ENCODE measurements at places on chromosomes 5 and 9.

GRCh38 chr9:34463098-34463900 lies 4.7 kb downstream of the DNAI1 start:
- no peak for ATAC-seq

DNA sequence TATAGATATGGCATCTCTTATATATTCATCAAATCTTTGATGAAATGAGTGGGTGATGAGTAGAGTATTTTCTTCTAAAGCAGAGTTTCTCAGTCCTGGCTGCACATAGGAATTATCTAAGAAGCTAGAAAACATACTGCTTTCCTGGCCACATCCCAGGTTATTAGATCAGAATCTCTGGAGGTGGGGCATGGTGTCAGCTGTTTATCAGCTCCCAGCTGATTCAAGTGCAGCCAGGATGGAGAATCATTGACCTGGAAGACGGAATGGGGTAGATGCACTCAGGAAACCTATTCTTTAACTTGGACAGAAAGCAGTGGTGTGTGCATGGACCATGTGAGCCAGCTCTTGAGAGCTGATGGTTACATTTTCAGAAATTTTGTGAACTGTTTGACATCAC lies 108.1 kb upstream of the IL6ST start:
- ATAC-seq, result peak; percentile 86

GRCh38 chr9:122821278-122821943 lies 7.0 kb downstream of the PDCL start:
- peak; percentile 71 for ATAC-seq

DNA sequence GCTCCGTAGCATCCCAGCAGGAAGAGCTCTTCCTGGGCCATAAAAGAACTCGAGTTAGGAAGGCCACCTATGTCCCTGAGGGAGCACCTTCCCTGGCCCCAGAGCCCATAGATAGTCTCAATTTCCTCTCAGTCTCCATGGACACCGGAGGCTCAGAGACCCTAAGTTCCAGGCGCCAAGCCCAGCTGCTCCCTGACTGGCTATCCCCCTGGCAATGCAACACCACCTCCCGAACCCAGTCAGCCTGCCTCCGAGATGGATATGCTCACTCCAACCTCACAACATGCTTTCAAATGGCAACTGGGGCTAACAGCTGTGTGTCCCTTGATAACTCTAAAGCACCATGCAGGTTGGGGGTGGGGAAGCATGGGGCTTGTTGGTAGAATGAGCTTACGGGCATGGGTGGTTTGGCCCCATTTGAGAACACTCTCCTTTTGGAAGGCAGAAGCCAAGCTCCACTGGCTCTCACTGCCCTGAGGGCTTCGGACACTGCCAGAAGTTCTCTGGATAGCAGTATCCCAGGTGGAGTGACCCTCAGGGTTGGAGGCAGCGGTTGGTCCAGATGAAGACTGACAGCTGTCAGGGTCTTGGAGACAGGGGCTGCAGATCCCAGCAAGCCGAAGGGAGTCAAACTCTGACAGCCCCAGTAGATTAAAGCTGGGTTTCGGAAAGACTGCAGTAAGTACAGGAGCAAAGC lies 165.3 kb downstream of the PAX5 start:
- ATAC-seq, result no peak

GRCh38 chr5:143428155-143428554 lies 24.7 kb upstream of the NR3C1 start:
- no peak for ATAC-seq

- ATAC-seq, result no peak
Measured at GRCh38 chr9:35682520-35683315, 7.0 kb downstream of the TPM2 start.

- ATAC-seq, result no peak
Measured at GRCh38 chr5:142610176-142611001, 75.5 kb downstream of the FGF1 start.

GRCh38 chr5:59042201-59043055 lies 459.6 kb downstream of the RAB3C start:
- no peak for ATAC-seq

- peak; percentile 68 for ATAC-seq
Measured at GRCh38 chr9:22446589-22446949, at the start of gene DMRTA1. DMRTA1 (plus strand) TSS chr9:22446824; CDS start chr9:22447066, 242 bp downstream.

GRCh38 chr5:142717582-142718215 lies 31.8 kb upstream of the FGF1 start:
- ATAC-seq, result peak; percentile 38

GRCh38 chr5:21807953-21808352 lies 1045.2 kb downstream of the CDH12 start:
- no peak for ATAC-seq

- no peak for ATAC-seq
Measured at GRCh38 chr5:118990582-118990981, 2.2 kb upstream of the DTWD2 start.

- ATAC-seq, result peak; percentile 37
Measured at GRCh38 chr9:130973686-130974281, 34.7 kb upstream of the FIBCD1 start.

DNA sequence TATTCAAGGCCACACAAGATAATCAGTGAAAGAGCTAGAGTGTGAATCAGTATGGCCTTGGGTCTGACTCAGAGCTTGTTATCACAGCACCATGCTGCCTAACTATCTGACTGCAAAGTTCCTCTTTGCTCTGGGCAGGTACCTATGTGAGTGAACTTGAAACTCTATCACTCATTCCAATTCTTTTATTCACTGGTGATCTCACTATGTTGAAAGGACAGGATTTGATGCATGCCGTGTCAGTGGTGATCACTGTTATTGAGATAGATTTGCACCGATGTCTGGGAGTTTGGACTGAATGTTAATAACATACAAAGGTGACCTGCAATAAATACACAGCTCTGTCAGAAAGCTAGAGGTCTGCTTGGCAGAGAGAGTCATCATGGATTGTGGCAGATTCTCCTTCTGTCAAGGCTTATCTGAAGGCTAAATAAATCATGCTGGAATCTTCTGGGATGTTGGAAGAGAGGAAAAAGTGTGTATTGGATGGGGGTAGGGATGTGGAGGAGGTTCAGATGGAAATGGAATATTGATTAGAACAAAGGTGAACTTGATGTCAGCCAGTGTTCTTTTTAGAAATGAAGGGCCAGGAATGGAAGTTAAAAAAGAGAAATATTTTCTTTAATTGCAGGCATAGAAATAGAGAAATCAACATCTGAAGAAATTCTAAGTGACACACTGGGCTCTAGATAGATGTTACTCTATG lies 91.8 kb upstream of the TNC start:
- ATAC-seq, result no peak

DNA sequence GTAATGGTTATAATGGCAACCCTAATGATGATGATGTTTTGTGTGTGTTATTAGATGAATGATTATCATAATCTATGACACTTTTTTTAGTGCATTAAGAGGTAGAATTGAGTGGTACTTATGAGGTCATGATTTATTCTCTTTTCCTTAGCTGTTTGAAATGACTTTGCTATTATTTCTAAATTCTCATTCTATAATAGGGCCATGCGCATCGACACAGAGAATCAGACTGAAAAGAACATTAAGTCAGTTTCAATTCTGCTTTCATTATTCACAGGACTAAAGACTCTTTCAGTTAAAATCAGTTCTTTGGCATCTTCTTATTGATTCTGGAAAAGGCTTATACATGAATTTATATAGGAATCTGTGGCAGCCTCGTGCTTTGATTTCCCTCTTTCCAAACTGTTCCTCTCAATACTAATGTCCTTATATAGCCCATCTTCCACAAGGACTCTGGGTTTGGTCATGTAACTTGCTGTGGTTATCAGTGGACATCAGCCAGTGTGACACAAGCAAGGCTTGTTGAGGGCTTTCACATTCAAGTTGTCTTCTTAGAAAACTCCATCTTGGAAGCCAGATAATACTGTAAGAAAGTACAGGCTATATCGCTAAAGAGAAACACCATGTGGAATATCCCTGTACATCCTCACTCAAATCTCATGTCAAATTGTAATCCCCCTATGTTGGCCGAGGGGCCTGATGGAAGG lies 140.3 kb upstream of the CHD1 start:
- no peak for ATAC-seq

DNA sequence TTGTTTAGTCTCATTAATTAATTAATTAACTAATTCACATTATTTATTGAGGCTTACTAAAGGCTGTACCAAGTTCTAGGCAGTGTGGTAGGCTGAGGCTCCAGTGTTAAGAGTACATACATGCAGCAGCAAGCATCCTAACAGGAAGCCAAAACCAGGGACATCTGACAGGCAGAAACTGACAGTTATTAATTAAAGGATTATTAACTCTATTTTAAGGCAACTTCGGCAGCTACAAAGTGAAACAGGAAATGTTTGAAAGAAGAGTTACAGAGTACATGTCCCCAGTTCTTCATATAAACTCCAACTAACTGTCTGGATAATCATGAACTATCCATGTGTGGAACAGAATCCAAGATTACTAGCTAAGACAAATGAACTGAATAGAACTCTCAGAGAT lies 39.3 kb upstream of the GABRB2 start:
- ATAC-seq, result no peak

- peak; percentile 51 for ATAC-seq
Measured at GRCh38 chr9:81814794-81815464, 113.3 kb upstream of the SPATA31D4 start.

DNA sequence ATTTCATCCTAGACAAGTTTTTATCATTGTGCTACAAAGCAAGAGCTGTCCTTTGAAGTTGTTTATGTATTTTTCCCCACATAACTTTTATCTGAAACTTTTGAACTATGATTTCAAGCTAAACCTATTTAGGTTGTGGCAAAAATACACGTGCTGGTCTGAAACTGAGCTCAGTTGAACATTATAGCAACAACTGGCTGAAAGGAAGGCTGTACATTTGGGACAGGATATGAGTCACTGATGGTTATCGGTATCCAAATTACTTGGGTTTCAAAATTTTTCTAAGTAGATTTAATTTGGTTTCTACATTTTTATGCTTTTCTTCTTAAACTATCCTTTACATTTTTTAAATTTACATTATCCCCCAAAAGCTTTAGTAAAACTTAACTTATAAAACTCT lies 627.3 kb upstream of the NUDT12 start:
- ATAC-seq, result no peak

DNA sequence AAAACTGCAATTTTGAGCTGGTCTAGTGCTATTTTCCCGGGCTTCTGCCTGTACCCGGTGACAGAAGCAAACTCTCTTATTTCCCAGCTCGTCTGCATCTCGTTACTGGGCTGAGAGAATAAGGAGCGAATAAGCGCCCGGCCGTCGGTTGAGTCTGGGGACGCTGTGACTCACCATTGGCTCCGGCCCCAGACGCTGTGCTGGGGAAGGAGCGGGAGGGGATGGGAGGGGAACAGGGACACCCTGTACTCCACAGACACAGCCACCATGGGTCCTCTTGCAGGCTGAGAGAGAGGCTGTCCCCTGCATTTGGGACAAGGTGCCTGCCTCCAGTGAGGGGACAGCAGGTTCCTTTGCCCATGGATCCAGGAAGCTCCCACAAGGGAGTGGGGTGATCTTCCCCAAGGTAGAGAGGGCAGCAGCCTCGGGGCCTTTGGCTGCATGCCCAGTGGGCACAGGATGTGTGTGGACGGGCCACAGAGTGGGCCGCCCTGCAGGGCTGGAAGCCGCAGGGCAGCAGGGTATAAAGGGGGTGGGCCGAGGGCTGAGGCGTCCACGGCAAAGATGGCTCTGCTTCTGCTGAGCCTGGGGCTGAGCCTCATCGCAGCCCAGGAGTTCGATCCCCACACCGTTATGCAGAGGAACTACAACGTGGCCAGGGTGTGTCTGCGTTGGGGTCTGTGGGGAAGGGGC lies at the start of gene LCN9:
LCN9 (plus strand) TSS at position 552 of the 693 bp plus-strand sequence; CDS start at position 565, 13 bp downstream.
- ATAC-seq, result no peak

DNA sequence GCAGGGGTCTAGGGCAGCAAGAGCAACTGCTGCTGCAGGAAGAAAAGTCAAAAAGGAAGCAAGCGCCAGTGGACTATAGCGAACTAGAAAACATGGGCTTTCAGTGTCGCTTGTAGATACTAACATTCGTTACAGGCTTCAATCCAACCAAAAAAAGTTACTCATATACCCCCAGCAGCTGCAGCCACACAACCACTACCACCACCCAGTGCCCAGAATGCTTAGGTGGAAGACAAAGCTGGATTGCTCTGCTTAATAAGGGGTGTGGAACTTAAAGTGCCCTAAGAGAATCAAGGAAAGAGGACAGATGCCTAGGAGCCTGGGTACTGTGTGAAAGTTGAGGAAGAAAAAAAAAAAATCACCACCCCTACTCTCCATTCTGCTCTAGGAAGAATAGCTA lies 203.6 kb downstream of the ELAVL2 start:
- ATAC-seq, result no peak

- ATAC-seq, result no peak
Measured at GRCh38 chr9:96158909-96159575, 142.9 kb downstream of the HSD17B3 start.

DNA sequence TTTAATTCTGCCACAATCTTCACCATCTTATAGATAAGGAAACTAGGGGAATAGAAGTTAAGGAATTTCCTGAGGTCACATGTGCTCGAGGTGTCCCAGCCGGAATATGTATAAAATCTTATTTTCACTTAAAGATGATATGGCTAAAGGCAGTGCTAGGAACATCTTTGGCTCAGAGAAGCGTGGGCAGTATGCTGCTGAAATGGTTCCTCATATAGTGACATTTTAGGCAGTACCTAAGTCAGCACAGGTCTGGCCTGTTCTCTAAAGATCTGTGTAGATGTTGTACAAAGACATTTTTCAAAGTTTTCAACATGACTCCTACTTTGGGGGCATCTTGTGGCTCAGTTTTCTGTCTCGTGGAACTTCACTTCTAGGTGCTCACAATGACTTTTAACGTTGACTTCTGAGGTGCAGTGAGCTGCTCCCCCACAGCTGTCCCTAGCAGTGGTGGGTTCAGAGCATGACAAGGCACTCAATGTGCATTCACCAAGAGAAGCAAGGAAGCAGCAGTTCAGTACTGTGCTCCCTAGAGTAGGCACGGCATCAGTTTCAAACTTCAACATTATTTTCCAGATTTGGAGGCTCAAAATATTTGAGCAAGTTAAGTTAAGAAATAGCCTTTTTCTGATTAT lies 40.3 kb downstream of the TNFAIP8 start:
- no peak for ATAC-seq

GRCh38 chr5:169873642-169874041 lies 106.7 kb downstream of the INSYN2B start:
- ATAC-seq, result peak; percentile 63

- ATAC-seq, result no peak
Measured at GRCh38 chr9:37410969-37411785, 11.3 kb upstream of the GRHPR start.

GRCh38 chr5:96790961-96791504 lies 16.7 kb downstream of the ERAP1 start:
- peak; percentile 75 for ATAC-seq

GRCh38 chr5:125750861-125751186 lies 672.4 kb upstream of the GRAMD2B start:
- ATAC-seq, result peak; percentile 26

All from motor neuron (in vitro differentiated cells).